ENCODE measurements at places on chromosomes 12 and 14. TPM values are rescaled to one million over a fixed set of nuclear protein-coding genes. Genes with fewer than 3 reads are reported as not detected.

DNA sequence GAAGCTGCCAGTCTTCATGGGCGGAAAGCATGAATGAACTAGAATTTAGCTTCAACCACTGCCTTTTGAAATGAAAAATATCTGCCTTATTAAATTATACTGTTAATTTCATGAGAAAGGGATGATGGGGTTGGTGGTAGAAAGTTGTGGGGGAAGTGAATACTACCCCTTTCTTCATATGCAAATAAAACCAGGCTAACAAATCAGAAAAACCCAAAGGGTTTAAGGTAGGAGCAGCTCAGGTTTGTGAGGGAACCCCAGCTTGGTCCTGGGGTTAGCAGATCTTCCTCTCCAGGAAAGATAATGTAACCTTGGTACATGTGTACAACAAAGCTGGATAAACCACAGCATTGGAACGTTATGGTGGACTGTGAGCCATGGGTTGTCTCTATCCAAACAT, 84.0 kb downstream of the PPP2R5C start:
- no peak for DNase-seq
- H3K27me3 ChIP-seq = no peaks in the 10 kb centered on the region
- no peak overlapping the region for H3K4me3 ChIP-seq
- H3K36me3 ChIP-seq = no peaks in the 10 kb centered on the region

- no peak overlapping the region for H3K27ac ChIP-seq
- H3K4me3 ChIP-seq = no peak overlapping the region
- H3K4me1 ChIP-seq = no peaks in the 10 kb centered on the region
- H3K36me3 ChIP-seq = no peaks in the 10 kb centered on the region
- DNase-seq = no peak
Observed at GRCh38 chr14:45743884-45744283, 490.9 kb upstream of the MIS18BP1 start.

- H3K27me3 ChIP-seq = no peaks in the 10 kb centered on the region
- no peaks in the 10 kb centered on the region for H3K36me3 ChIP-seq
Observed at GRCh38 chr14:54338696-54339317, 58.0 kb upstream of the CDKN3 start.

The HAL gene
- total RNA-seq = 0.39 TPM

GRCh38 chr12:52534482-52534881, 14.3 kb upstream of the KRT5 start:
- H3K27me3 ChIP-seq = no peaks in the 10 kb centered on the region
- H3K27ac ChIP-seq = no peak overlapping the region
- peaks cover 5% of the 10 kb centered on the region for H3K4me1 ChIP-seq
- H3K4me3 ChIP-seq = no peak overlapping the region
- no peaks in the 10 kb centered on the region for H3K36me3 ChIP-seq

- H3K27ac ChIP-seq = no peak overlapping the region
- H3K4me3 ChIP-seq = no peak overlapping the region
- no peaks in the 10 kb centered on the region for H3K36me3 ChIP-seq
- no peak for DNase-seq
Observed at GRCh38 chr12:27297566-27297965, 35.1 kb upstream of the BMAL2 start.

GRCh38 chr12:50621399-50622300, 116.9 kb downstream of the DIP2B start:
- H3K27me3 ChIP-seq = no peaks in the 10 kb centered on the region
- no peak overlapping the region for H3K4me3 ChIP-seq
- no peaks in the 10 kb centered on the region for H3K36me3 ChIP-seq
- no peak overlapping the region for H3K27ac ChIP-seq
- H3K4me1 ChIP-seq = peaks cover 2% of the 10 kb centered on the region
- no peak for DNase-seq

GRCh38 chr14:70887207-70887681, 20.0 kb upstream of the PCNX1 start:
- H3K4me3 ChIP-seq = no peak overlapping the region
- H3K36me3 ChIP-seq = no peaks in the 10 kb centered on the region
- no peak for DNase-seq
- no peaks in the 10 kb centered on the region for H3K27me3 ChIP-seq

All from testis (tissue), 5 donors.